BJ (cell line): ENCODE measurements at places on chromosomes 4 and X.
A peak's percentile ranks its signal among the peaks of the same experiment; 100 is the strongest.

GRCh38 chr4:159071178-159071968, 31.5 kb upstream of the RAPGEF2 start:
- no peak for DNase-seq

DNA sequence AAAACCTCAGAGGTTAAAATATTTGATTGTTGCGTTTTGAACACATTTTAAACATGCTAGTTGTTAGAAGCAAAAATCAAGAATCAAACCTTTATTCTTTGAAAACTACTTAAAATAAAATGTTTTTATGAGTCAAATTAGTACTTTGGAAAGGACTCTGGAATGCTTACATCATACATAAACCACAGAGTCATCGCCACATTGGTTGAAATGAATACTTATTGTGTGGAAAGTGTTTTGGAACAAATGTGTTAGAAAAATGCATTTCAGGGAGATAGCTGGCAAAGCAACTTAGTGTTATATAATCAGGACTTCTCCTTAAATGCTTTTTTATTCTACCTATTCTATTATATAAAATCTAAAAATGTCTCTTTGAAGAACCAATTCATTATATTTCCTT, 49.4 kb upstream of the CAMK2D start:
- no peak for DNase-seq

- DNase-seq = no peak
These were observed 96.4 kb upstream of the ZCCHC13 start for GRCh38 chrX:74207539-74207938.

DNA sequence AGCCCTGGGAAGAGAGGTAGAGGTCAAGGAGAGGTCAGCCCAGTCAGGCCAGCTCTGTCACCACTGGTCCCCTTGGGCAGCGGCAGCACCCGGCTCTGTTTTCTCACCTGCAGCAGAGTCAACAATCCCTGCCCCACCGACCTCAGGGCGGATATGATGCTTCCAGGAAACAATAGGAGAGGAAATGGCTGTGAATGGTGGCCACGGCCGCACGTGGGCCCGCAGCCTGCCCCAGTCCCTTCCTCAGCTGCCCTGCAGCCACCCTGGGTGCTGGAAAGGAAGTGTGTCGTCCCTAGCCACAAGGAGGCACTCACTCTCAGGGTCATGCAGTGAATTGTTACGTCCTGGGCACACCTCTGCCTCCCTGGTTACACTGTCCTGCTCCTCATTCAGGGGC, 92.5 kb upstream of the ENPP6 start:
- DNase-seq = no peak

- DNase-seq = no peak
These were observed 165.0 kb downstream of the AMELX start for GRCh38 chrX:11458170-11458569.

GRCh38 chr4:141240259-141240658, 19.6 kb downstream of the ZNF330 start:
- no peak for DNase-seq

DNA sequence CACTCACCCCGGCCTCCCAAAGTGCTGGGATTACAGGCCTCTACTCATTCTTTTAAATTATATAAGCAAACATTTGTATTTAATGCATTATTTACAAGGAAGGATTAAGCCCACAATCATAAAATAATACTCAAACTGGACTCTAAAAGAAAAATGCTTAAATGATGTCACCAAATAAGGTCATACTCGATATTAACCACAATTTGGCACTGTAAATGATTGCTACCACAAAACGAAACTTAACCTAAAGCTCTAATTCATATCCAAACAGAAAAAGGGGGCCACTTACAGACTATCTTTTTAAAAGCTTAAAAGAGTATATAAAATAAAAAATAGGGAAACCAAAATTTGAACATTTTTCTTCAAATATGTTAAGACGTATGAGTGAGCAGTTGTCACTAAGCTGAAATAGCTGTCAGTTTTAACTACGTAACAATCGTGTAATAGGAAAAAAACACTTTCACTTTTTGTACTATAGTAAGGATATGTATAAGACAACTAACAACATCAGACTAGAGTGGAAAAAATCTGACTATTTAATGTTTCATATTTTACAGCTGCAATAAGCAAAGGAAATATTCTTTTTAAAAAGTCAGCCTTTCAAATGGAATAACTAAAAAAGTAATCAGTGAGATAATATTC, 108.2 kb upstream of the GPR34 start:
- DNase-seq = no peak

DNA sequence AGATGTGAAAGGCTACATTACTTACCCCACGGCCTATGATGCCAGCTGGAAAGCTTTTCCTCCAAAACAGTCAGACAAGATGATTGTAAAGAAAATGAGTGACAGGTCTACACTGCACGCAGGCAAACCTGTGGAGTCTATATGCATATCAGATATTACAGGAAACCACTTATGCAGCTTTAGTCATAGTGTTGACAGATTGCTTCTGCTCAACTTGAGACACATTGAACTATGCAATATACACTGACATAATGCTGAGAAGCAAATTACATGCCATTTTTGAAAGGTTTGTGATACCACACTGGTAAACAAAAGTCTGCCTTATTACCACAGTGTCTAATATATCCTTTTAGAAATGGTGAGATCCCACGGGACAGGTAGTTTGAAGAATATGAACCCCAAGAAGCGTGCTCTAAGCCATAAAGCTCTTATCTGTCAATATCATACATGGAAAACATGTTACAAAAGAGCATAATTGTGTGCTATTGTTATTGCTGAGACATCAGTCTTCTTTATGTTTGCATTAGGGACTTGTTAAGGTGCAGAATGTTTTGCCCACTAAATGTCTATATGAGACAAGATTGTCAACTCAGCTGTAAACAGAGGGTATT, 1835.8 kb upstream of the TENM3 start:
- DNase-seq = no peak

DNA sequence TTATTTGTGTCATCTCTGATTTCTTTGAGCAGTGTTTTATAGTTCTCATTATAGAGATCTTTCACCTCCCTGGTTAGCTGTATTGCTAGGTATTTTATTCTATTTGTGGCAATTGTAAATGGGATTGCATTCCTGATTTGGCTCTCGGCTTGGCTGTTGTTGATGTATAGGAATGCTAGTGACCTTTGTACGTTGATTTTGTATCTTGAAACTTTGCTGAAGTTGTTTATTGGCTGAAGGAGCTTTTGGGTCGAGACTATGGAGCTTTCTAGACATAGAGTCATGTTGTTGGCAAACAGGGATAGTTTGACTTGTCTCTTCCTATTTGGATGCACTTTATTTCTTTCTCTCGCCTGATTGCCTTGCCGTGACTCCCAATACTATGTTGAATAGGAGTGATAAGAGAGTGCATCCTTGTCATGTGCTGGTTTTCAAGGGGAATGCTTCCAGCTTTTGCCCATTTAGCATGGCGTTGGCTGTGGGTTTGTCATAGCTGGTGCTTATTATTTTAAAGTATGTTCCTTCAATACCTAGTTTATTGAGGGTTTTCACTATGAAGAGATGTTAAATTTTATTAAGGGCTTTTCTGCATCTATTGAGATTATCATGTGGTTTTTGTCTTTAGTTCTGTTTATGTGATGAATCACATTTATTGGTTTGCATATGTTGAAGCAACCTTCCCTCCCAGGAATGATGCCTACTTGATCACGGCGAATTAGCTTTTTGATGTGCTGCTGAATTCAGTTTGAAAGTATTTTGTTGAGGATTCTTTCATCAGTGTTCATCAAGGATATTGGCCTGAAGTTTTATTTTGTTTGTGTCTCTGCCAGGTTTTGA, 72.7 kb upstream of the BOD1L1 start:
- peak; percentile 69 for DNase-seq

- no peak for DNase-seq
These were observed 1.4 kb downstream of the MID1 start for GRCh38 chrX:10618961-10619360.

DNA sequence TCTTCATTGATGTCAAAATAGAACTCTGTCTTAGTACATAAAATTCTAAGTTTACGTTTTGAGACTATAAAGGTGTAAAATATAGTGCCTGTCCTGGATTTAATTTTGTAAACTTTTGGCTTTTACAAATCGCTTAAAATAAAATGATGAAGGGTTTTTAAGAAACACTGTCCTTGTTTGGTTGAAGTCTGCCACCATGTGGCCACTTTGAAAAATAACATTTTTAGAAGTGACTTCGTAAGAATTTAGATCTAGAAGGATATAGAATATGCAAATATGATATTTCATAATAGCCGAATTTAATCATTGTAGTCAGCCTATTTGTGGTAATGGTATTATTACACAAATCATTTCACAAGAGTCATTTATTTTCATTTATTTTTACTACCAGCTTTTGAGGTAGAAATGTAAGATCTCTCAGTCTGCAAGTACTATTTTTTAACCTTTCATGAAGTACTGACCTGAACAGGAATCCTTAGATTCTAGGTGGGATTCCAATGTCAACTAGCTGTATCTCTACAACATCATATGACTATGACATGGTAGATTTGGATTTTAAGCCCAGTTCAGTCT, 31.0 kb upstream of the FAT4 start:
- no peak for DNase-seq

DNA sequence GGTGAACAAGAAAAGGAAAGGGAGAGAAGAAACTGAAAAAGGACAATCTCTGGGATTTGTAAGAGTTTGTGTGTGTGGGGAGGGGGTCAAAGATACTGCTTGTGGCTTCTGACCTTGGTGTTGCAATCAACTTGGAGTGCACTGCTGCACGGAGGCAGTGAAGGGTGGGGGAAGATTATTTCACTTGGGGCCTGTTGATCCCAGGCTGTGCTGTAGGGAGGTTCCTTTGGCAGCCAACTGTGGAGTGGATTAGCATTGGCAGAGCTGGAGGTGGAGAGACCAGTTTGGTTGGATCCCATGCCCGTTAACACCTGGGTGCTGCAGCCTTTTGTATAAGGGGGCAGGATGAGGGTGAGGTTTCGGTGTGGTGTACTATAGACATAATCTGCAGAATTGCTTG, 38.2 kb downstream of the AFF1 start:
- no peak for DNase-seq

DNA sequence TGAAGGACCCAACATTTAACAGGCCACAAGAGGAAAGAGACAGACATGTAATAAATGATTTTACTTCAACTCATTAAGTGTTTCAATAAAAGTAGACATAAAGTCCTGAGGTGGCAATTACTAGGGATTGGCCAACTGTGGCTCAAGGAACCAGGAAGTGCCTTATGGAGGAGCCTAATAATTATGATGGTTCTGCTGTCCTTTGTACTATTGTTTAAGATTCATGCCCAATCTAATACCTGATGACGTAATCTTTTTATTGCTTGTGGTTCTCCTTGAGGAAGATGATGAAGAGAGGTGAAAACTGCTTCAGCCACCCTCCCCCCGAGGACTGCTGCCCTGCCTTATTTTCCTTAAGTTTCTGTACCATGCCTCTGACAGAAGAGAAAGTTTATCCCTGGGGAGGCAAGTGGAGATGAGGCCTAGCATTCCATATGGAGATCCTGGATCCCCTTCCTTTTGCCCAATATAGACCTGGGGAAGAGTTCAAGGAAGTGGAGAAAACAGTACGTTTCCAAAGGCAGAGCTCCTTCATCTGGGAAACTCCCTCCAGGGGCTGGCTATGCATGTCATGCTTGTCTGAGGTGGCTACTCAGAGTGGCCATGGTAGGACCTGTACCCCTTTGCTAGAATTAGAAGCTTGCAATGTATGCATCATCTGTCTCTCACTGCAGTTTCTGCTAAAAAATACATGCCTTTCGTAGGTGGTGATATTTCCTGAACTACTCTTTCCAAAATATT, 56.8 kb upstream of the FAT1 start:
- no peak for DNase-seq
